ENCODE measurements at places on chromosomes 7 and 10.

GRCh38 chr7:10643545-10643944 lies 330.1 kb upstream of the PHF14 start:
- no peak for DNase-seq

DNA sequence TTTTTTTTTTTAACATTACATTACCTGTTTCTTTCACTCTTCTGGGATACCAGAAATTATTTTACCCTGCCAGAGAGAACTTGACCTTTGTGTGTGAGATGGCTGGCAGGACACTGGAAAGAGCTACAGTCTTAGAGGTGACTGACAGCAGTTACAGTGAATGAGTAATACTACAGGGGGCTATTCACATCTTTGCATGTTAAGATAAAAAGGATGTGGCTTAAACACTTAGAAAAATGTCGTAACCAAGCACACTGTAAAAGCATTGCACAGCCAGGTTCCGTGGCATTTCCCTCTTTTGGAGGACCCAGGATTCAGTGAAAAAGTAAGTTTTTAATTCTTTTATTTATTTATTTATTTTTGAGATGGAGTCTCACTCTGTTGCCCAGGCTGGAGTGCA lies 18.8 kb upstream of the TBC1D12 start:
- DNase-seq, result no peak

DNA sequence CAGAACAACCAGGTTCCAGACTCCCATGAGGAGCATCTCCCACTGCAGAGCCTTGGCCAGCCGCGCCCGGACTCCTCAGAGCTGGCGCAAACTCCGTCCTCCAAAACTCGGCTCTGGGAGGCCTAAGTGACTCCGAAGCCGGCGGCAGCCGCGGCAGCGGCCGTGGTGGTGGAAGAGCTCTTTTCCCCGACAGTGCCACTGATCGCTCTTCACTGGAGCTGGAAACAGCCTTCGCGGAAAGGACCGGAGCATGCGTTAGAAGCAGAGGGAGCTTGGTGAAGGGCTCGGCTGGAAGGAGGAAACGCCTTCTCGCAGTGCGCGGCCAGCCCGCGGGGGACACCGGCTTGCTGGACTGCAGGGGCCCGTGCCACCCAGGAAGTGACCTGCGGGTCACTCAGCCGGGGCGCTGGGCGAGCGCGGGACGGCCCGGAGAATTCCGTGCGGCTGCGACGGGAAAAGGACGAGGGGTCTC lies 5.0 kb upstream of the HOXA13 start:
- DNase-seq, result no peak

DNA sequence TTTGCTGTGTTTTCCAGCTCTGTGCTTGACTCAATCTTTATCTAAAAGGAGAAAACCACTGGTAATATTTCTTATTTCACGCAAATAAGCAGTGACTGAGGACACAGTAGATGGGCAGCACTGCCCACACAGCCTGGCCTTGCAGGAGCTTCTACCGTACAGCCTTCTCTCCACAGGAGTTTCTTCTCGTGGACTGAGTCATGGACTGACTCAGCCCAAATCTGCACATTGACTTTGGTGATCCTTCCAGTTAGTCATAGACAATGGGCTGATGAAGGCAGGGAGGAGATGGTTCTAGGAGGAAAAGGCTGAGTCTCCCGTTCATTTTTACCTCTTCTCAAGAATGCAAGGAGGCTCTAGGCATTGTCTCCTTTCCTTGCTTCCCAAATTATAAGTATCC lies 200.7 kb downstream of the RAPGEF5 start:
- no peak for DNase-seq

GRCh38 chr7:137891016-137891655 lies 44.4 kb upstream of the DGKI start:
- DNase-seq, result no peak

- DNase-seq, result peak; percentile 77
Measured at GRCh38 chr10:78407009-78407711, 373.5 kb downstream of the RPS24 start.

DNA sequence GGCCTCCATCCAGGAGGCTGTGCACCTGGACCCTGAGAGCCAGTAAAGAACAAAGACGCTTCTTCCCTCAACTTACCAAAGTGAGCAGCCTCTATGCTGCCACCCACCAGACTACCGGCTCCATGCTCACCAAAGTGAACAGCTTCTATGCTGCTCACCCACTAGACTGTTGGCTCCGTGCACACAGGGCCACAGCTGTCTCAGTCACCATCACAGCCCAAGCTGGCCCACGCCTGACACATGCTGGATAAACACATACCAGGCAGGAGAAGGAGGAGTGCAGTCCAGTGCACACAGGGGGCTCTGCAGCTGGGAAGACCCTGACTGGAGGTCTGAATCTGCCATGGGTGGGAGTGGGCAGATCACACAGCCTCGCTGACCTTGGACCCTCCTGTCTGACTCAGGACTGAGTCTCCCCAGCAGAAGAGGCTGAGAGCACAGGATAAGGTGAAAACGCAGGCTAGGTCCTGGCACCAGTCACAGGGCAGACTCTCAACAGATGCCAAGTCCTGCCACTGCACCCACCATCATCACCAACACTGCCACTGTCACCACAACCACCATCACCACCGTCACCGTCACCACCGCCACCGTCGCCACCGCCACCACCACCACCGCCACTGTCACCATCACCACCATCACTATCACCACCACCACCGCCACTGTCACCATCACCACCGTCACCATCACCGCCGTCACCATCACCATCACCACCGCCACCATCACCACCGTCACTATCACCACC lies 130.9 kb downstream of the MAD1L1 start:
- no peak for DNase-seq

GRCh38 chr7:121197455-121197854 lies 131.3 kb upstream of the WNT16 start:
- DNase-seq, result no peak

- DNase-seq, result peak; percentile 49
Measured at GRCh38 chr10:3126741-3127346, 45.7 kb downstream of the PITRM1 start.

DNA sequence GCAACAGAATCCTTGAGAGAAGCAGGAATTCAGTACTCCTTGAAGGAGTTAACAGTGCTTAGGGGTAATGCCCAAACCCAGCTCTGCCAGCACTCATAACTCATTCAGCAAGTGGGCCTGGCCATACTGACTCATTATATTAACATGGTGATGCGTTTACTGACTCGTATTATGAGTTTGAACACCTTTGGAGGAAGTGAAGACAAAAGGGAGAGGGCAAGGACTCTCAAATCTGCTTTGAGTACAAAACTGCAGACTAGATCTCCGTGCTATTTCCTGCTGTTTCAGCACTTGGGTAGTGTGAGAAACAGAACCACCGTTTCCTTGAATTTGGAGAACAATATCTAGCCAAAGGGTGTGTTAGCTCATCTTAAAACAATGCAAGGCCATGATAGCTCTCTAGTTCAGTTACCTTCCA lies 30.8 kb downstream of the SLC16A9 start:
- DNase-seq, result no peak

- DNase-seq, result no peak
Measured at GRCh38 chr7:143885951-143886350, 16.0 kb downstream of the TCAF1 start.

DNA sequence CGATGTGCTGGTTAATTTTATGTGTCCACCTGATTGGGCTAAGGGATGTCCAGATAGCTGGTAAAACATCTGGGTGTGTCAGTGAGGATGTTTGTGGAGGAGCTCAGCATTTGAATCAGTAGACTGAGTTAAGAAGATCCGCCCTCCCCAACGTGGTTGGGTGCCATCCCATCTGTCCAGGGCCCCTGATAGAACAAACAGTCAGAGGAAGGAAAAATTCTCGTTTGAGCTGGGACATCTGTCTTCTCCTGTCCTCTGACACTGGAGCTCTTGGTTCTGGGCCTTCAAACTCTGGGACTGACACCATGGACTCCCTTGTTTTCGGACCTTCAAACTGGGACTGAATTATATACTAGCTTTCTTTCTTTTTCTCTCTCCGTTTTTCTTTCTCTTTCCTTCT lies 59.6 kb downstream of the CARD11 start:
- DNase-seq, result no peak

DNA sequence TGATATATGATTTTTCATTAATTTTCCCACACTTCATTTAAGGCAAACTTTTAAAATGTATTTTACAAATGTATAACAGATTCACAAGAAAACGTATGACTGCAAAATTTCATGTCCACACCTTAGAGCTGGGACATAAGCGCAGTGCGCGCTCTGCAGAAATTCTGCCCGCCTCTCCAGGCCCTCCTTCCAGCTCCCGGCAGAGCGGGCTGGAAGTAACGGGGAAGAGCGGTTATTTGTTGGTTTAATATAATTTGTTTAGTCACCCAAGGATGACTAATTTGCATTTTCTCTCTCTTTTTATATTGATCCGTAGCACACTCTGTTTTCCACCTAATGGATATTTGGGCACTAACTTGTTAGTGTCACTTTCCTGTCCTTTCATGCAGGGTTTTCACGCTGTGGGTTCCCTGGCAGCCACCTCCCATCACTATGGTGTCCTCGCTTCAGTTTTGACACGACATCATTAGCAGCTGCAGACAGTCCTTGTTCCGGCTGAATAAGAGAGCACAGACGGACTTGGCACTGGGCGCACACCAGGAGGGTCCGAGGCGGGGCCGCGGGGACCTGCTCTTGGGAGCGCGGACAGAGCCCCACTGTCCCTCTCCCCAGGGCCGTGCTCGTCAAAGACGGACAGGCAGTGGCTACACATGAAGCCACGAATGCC lies 129.2 kb upstream of the SEC61G start:
- no peak for DNase-seq

GRCh38 chr10:17993361-17993760 lies 41.6 kb downstream of the SLC39A12 start:
- no peak for DNase-seq

DNA sequence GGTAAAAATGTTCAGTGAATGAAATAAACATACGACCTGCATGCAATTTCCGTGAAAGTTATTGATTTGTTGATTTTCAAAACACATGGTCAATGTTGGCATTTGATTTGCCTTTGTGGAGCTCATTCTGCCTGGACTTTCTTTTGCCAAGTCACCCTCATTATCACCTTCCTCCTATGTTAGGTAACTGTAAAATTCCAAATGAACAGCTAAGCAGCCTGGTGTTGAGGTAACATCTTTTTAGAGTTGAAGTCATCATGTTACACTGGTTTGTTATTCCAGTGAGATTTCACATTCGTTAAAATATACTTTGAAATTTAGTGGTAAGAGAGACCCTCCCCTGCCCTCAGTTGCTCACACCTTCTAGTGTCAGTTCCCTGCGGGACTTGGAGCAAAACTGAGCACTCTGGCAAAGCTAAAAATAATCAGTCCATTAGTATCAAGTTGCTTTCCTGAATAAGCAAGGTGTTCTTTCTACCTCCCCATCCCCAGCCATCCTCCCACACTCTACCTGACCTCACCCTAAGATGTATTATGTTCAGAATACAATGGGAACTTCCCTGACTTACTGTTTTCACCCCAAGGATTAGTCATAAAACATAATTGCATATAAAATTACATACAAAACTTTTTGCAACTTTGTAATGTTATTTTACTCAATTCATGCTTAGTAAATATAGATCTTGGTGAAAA lies 283.3 kb upstream of the SEMA3A start:
- no peak for DNase-seq

DNA sequence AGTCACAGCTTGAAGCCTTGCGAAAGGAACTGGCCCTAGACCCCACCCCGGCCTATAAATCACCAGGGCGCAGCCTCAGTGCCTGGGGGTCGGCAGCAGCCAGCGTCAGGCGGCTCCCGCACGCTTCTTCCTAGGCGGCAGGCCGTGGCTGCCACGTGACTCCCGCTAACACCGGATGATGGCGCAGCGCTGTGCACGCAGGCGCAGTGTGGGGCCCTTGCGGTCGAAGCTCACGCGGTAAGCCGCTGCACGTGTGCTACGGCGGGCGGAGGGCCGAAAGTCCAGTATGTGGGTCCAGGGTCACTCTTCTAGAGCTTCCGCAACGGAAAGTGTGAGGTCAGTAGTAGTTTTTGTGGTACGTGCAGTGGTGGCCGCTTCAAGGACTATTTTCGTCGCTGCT lies at the start of gene STK31:
Gene STK31, plus strand, starts transcription at position 220 of the 400 bp plus-strand sequence. Its CDS starts 67 bp downstream, at position 287.
- no peak for DNase-seq

DNA sequence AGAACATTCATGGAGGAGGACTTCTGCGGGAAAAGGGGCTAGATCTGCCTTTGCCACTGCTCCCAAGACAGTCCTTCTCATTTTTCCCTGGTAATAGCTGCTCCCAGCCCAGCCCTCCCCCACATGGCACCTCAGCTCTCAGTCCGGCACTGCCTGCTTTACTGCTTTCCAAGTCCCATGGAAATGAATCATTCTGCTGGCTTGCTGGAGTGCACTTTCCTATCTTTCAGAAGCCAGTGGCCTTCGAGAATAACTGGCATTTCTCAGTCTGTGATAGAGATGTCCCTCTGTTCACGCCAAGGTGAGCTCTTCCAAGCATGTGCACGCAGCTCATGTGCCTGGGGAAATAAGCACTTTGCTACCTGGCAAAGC lies 61.4 kb downstream of the SYPL1 start:
- DNase-seq, result no peak

DNA sequence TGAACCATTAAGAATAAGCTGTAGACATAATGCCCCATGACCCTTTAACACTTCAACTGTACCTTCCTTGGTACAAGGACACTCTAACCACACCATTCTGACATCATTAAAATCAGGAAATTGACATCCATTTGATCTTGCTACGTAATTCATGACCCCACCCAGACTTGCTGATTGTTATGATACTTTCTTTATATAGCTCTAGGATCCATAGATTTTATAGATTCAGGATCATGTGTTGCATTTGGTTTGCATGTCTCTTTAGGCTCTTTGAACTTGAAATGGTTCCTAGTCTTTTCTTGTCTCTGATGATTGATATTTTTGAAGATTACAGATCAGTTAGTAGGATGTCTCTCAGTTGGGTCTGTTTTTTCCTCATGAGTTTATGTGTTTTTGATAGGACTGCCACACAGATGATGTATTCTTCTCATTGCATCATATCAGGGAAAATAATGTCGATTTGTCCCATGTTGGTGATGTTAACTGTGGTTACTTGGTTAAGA lies 13.5 kb downstream of the CCM2 start:
- DNase-seq, result no peak

GRCh38 chr10:4094751-4095150 lies 309.7 kb upstream of the KLF6 start:
- DNase-seq, result no peak

DNA sequence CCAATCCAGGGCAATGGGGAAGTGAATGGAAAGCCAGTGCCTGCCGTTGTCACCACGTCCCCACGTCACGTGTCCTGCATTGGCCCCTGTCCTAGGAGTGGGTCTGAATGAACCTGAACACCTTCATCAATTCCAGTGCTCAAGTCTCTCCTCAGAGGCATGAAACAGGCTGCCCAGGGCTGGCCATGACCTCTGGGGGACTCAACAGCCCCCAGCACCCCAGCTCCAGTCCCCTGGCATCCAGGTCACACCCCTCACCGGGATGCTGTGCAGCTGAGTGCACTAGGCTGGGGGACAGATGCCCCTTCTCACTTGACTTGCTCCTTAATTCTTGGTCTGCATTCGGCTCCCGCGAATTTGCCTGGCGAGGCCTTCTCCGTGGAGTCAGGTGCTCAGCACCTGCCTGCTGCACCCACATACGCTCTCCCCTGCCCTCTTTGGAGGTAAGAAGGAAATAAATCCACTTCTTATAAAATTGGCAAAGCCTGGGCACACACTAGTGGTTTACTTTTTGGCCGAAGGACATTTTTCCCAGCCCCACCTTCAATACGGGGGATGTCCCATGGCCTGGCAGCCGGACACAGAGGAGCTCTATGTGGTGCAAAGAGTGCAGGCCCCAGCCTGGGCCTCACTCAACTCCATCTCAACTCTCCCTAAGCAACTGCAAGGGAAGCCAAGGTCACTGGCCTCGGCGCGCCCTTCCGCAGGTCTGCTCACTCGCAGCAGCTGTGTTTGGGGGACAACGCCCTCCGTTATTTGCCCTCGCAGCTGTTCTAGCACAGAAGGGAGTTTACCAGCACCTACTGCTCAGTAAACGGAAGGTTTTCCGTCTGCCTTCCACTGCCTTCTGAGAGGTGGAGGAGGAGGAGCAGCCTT lies 77.6 kb upstream of the SHH start:
- no peak for DNase-seq
